Tibial nerve (tissue), 4 donors: ENCODE measurements at places on chromosomes 1 and 21. TPM values are rescaled to one million over a fixed set of nuclear protein-coding genes. Genes with fewer than 3 reads are reported as not detected.

DNA sequence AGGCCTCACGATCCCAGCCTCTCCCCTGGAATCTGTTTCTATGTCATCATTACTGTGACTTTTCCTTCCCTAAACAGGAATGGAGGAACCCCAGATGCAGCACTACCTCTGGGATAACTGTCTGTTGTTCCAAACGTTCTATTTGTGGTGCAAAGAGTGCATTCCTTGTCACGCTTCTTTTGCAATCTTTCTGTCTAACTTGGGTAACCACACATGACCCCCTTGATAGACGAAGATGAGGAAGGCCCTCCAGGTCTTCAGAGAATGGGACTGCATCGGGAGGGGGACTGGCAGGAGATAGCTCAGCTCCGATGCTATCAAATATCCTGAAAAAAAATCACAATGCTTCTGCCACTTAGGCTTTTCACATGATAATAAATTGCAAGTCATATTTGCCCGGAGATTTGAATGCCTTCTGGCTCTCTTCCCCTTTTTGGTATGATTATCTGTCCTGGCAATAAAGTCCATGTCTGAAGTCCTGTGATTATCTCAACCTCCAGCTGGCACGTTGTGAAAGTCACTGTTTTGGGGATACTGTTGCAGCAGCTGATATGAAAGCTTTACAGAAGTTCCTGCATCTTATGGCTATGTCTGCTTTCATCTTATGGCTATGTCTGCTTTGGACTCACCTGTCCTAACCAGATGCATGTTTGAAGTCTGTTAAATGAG, 148.7 kb upstream of the LMO4 start:
- no peak for DNase-seq

- no peak for DNase-seq
Measured at GRCh38 chr1:101547357-101547756, 310.5 kb downstream of the S1PR1 start.

Gene ZNF648
- 0.20 TPM for total RNA-seq

DNA sequence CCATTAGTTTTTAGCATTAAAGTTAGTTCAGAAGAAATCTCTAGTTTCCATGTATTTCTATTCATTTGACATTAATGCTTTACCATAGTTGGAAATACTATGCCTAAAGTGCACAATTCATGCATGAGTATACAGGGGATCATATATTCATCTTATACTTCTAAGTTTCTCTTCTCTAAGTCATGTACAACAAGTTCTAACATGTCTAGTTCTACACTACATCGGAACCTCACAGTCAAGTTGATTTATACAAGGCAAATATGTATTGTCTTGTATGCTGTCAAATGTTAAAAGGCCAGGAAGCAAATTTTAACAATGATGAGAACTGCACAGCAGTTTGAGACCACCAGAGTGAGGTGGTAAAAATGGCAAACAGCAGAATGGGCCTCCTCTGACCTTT, 22.9 kb upstream of the MOB3C start:
- no peak for DNase-seq

GRCh38 chr1:231116738-231117137, 45.1 kb upstream of the TRIM67 start:
- no peak for DNase-seq

DNA sequence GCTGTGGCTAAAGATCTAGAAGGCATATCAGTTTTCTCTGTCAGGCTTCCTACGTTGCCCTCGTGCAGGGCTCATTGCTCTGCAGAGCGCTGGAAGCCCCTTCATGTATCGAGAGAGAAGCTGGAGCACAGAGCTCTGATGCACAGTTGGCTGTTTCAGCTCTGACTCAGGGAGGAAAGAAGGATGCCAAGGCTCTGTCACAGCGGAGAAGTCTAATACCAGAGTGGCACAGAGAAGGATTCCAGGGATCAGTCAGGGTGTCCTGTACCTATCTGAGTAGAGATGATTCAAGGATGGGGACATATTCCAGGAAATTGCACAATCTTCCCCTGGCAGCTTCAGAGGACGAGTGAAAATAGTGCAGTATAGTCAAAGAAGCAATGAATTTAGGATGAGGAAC, 179.2 kb upstream of the FMN2 start:
- no peak for DNase-seq

DNA sequence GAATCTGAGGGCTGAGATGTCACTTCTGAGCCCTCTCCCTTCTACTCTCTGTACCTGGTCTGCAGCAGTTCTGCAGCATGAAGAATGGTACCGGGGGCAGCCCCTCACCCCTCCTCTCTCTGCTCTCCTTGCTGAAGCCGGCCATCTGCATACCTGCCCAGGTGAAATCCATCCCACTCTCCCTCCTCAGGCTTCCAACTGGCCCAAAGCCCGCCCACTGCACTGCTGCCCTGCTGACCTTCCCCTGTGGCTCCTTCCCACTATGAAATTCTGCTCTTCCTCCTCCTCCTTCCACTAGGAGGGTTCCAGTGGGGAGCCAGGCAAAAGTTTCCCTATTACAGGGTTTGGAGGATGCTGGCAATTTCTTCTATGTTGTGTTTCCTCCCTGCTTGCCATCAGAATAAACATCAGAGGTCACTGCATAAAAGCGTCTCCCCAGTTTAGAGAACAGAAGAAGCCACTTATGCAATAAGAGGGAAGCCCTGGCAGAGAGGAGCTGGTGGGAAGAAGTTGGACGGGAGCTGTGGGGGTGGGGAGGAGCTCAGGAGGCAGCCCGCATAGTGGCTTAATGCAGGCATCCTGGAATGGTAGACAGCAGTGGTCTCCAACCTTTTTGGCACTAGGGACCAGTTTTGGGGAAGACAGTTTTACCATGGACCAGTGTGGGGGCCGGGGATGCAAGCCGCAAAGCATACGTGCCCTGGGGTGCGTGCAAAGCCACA, 30.3 kb downstream of the TMCO4 start:
- no peak for DNase-seq

GRCh38 chr1:178869119-178869697, 1.7 kb downstream of the ANGPTL1 start:
- DNase-seq, result no peak

DNA sequence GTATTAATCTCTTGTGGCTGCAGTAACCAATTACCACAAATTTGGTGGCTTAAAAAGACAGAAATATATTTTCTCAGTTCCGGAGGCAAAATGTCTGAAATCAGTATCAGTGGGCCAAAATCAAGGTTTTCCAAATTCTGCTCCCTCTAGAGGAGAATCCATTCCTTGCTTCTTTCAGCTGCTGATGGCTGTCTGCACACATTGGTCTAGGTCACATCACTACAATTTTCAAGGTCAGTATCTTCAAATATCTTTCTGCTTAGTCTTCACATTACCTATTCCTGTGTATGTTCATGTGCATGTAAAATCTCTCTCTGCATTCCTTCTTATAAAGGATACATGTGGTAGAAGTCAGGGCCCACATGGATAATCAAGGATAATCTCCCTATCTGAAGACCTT, 999.4 kb downstream of the KCNT2 start:
- no peak for DNase-seq

- DNase-seq, result no peak
Measured at GRCh38 chr1:187383366-187383765, 554.6 kb downstream of the PLA2G4A start.

DNA sequence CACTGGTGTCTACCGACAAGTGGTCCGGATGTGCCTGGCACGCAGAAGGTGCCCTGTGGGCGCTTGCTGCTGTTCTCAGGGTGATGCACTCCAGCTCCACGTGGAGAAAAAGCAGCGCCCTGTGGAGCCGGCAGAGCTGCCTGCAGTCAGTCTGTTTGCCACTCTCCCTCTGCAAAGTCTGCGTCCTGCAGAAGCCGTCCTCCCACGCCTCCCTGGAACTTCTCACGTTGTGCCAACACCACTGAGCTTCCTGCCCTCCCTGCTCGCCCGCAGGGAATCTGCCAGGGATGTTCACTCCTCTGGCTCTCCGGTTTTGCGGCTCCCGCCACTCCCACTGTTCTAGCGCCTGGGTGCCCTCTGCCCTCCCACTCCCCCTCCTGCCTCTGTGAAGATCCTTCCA, 19.8 kb upstream of the UBXN10 start:
- DNase-seq, result no peak

- DNase-seq, result no peak
Measured at GRCh38 chr1:55055084-55055882, 15.9 kb downstream of the PCSK9 start.

DNA sequence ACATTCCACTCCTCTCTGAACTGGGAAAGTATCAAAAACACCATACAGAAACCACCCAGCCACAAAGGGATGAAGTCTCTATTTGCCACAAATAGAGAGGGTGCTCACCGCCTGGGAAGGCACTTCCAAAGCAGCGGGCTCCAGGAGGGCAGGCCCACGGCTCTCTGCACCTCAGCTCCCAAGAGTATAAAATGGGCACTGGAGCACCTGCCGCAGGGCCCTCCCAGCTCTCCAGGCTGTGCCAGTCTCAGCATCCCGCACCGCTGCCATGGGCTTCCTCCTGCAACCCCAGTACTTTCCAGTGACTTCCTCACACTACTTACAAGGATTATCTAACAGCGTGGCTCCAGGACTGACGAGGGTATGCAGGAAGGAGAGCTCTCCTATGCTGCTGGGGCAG, 14.4 kb downstream of the C2CD2 start:
- no peak for DNase-seq

- no peak for DNase-seq
Measured at GRCh38 chr1:109151146-109151990, 37.5 kb downstream of the ELAPOR1 start.

DNA sequence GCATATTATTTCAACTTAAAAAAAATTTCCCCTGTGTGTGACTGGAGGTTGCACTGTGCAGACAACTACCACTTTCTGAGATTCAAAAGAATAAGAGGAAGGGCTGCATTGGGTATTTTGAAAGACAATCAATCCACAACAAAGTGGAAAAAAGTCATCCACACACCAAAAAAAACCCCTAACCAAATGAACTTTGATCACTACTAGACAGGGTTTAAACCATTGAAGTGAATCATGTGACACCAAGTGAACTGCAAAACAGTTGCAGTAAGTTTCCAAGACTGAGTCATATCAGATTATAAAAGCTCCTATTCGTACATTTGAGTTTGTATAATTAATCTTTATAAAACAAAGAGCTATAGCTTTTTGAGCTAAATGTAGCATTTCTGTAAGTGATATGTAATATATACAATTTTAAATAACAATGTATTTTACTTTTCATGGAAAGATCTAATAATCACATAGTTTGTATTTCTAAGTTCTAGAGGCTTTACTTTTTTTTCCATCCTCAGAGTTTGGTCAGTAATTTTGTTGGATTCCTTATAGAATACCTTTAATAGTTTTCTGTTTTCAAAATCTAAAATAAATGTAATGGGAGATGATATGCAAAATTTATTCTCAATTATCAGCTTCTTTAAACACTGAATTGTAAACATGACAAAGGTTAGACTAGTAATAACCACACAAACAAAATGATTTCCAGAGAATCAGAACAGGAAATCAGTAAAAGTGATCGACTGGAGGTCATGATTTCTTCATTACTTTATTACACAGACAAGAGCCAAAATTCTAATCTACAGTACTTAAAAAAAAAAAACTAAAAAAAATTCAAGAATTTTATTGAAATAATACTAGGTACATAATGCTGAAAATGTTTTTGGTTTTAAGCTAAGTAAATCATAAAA, 50.5 kb upstream of the GFI1 start:
- no peak for DNase-seq

Gene PODN
- 1,182 TPM for total RNA-seq

Gene PROK1
- total RNA-seq, result 4.6 TPM
